ENCODE measurements at places on chromosomes 4 and X. TPM values are rescaled to one million over a fixed set of nuclear protein-coding genes. Genes with fewer than 3 reads are reported as not detected.
A peak's percentile ranks its signal among the peaks of the same experiment; 100 is the strongest.

TNIP3 gene
- 0.17 TPM for polyA plus RNA-seq

CPE gene
- polyA plus RNA-seq: 90.7 TPM

DNA sequence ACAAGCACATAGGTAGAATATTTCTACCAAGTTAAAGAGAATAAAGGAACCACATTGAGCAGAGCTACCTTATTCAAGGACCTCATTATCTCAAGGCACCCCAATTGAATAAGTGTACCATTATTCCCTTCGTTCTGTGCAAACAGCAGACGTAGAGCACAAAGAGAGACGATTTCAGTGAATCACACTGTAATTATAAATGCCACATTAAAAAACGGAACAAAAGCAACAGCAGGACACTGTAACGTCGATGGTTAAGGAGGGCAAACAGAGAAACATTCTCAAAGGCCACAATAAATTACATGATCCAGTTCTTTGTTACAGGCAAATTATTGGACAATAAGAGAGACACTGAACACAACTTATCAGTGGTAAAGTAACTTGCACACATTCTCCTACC is 644.1 kb upstream of the TENM3 start:
- DNase-seq: no peak

DNA sequence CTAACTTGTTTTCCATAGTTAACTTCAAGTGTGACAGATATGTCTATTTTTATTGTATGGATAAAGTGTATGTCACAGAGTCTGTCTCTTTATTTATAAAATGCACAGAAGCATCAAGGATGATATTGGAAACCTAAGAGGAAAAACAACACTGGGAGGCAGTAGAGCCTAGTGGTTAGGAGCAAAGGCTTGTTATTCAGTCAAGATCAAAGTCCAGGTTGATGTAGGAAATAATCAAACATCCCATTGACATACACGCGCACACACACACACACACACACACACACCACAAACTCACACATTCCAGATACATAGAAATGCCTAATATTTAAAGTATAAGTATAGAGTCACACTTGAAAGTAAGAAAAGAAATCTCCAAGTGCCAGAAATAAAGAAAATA is 206.8 kb downstream of the CHRDL1 start:
- DNase-seq: no peak

DNA sequence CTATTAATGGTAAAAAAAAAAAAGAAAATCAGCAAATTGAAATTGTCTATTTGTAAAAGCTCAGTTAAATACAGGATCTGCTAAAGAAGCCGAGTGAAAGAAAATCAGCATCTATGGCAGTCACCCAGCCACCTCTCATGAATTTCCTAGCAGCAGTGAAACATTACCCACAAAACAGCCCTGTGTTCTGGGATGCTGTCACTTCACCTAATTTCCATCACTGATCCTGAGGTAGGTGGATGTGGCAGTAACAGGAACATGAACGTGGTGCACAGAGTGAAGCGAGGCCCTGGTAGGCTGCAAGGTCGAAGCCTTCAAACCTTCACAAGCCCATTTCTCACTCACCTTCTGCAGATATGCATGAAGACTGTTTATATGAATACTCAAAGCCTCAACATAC is 65.2 kb downstream of the RXFP1 start:
- DNase-seq: no peak

GRCh38 chr4:152659806-152660205 is 20.0 kb downstream of the TMEM154 start:
- DNase-seq: no peak

DNA sequence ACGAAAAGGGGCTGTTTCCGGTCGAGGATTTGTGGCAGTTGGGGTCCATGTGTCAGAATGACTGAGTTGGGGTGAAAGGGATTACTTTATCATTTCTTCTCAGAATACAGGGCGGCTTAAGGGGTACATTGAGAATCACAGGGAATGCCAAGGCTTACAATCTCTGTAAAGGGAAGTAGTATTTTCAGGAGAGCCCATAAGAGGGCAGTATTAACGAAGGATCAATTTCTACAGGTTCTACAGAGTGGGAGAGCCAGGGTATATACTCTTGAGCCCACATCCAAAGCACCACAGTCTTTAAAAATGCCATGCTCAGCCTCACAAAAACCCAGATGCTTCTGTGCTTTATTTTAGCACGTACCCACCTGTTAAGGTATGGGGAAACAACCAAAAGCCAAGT is 67.7 kb upstream of the ZXDA start:
- DNase-seq: no peak

GRCh38 chr4:127642169-127642568 is 9.4 kb downstream of the INTU start:
- DNase-seq: no peak

- DNase-seq: peak; percentile 58
Observed at GRCh38 chrX:9271789-9272525, 192.9 kb upstream of the TBL1X start.

GRCh38 chr4:79865201-79865597 is 207.8 kb downstream of the ANTXR2 start:
- peak; percentile 61 for DNase-seq

- DNase-seq: no peak
Observed at GRCh38 chr4:56618734-56619133, 62.4 kb downstream of the HOPX start.
